Hippocampal formation (tissue), 2 donors: ENCODE measurements at places on chromosomes 16 and 17.

- DNase-seq: no peak
Observed at GRCh38 chr17:13749891-13750235, 148.1 kb upstream of the HS3ST3A1 start.

GRCh38 chr17:33469911-33470310 lies 176.8 kb upstream of the ASIC2 start:
- DNase-seq: no peak

GRCh38 chr16:4749700-4750257 lies 15.4 kb downstream of the DNAAF8 start:
- DNase-seq: no peak

DNA sequence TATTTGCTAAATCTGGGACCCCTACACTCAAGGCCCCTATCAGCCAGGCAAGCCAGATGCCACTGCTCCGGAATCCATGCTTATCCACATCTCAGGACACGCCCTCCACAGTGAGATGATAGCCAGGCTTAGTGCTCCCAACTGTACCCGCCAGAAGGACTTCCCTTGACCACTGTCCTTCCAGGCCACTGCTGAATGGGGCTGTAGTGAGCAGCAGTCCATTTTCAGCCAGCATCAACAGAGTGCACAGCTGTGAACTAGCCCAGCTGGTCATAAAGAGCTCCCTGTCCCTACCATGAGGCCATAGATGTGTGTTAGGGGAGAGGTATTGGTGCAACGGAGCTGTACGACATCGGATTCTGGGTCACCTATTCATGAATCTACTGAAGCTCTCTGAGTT lies 13.0 kb upstream of the MED9 start:
- DNase-seq: no peak

- DNase-seq: no peak
Observed at GRCh38 chr16:50821586-50821985, 79.7 kb downstream of the CYLD start.

DNA sequence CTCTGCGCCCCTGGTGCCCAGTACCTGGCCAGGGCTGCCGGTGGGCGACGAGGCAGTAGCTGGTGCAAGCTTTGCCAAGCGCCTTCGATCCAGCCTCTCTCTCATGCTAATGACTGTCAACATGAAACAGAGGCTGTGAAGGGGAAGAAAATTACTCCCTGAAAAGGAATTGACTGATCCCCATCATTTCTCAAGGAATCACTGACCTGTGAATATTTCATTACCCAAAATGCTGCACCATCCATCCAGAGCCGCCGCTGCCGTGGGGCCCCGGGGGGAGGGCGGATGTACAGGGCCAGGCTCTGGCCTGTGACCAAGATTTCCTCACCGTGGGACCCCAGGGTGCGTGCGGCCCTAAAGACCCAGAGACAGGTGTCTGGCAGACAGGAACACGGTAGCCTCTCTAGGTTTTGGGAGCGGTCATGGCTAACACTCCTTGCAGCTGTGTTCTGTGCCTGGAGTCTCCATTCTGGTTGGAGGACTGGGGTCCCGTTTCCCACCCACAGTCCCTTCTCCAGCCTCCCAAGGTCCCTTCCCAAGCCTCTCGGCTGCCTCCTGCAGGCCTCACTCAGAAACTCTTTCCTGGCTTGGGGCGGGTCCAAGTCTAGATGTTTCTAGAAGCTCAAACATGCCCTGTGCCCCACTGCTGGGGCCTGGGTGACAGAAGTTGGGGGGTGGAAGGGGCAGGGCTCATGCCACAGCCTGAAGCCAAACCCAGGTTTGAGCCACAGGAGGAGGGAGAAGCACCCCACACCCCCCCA lies 73.3 kb downstream of the ENGASE start:
- no peak for DNase-seq

GRCh38 chr17:43769859-43770258 lies 8.9 kb downstream of the DUSP3 start:
- DNase-seq: no peak

- DNase-seq: no peak
Observed at GRCh38 chr16:9929313-9929712, 252.9 kb downstream of the GRIN2A start.

DNA sequence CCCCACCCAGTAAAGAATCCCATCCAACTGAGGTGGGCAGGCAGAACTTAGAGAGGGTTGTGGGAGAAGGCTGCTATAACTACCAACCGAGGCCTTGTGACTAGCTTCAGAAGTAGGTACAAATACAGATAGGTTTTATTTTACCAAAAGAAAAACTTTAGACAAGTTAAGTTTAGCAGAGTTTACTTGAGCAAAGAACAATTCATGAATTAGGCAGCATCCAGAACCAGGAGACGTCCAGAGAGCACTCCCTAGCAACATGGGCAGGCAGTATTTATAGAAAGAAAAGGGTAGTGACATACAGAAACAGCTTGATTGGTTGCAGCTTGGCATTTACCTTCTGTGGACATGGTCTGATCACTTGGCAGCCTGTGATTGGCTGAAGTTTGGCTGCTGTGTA lies 42.1 kb downstream of the SLFN5 start:
- no peak for DNase-seq

DNA sequence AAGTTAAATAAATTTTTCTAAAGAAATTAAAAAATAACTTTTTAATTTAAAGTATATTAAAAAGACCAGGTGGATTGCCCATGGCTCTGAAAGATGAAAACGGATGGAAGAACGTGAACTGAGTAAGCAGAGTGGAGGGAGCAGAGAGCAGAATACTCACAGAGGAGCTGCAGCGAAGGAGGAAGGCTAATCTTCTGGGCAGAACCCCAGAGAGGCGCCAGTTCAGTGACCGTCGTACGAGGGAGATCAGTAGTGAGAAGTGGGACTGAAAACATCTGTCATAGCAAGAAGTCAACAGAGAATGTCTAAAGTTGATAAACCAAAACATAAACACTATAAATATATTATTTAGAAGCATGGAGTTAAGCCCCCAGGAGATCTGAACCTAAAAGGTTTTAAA lies 34.9 kb downstream of the UBE2G1 start:
- DNase-seq: no peak

DNA sequence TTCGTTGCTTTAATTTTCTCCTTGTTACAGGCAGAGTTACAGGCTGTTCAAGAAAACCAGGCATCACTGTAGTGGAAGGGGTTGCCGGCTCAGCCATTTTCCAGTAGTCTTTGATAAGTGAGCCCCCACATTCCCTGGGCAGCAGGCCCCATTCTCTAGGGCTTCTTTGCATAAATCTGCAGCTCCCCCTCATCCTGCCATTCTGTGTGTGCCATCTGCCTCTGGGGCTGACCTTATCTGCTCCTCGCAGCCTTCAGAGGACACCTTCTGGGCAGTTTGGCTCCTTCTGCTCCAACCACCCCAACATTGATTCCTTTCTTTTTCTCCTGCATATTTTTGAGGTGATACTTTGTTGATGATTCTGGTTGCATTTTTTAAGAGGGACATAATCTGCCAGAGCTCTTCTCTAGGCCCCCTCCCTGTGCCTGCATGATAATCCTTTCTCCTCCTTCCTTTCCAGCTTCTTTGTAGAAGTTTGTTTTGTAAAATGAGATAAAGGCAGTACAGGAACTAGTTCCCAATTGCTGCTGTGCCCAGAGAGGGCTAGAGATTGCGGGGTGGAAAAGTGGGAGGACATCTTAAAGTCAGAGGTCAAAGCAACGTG lies 17.1 kb downstream of the RND2 start:
- no peak for DNase-seq

GRCh38 chr17:73947966-73948355 lies 255.5 kb upstream of the RPL38 start:
- no peak for DNase-seq

DNA sequence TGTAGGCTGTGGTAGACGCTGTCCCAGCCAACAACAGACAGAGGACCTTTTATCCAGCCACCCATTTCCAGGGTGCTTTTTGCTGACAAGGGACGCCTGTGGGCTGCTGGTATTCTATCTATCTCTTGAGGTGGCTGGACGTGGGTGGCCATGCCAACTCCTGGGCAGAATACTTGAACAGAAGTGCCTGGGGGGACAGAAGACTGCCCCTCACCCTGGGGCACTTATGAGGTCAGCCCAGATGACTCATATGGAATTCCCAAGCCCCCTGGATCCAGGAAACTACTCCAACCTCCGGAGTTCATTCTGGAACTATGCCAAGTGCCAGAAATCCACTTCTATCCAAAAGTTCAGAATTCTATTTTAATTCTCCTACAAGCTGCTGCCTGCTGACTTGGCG lies 61.3 kb downstream of the CDRT4 start:
- DNase-seq: no peak

DNA sequence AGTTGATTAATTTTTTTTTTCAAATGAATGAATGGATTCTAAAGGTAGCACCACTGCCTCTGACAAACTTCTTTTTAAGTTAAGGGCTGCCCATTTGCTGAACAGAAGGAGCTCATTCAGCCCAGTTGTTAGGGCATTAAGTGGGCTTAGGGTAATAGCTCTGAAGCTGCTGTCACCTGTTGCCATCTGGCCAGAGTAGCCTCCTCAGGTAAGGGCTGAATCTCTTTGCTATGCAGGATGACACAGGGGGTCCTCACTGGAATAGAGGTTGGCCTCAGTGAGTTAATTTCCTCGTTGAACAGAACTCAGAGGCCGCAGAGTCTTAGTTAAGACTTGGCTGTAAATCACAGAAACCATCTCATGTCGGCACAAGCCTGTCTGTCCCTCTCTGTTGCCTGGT lies 232.8 kb downstream of the CCDC182 start:
- DNase-seq: no peak

DNA sequence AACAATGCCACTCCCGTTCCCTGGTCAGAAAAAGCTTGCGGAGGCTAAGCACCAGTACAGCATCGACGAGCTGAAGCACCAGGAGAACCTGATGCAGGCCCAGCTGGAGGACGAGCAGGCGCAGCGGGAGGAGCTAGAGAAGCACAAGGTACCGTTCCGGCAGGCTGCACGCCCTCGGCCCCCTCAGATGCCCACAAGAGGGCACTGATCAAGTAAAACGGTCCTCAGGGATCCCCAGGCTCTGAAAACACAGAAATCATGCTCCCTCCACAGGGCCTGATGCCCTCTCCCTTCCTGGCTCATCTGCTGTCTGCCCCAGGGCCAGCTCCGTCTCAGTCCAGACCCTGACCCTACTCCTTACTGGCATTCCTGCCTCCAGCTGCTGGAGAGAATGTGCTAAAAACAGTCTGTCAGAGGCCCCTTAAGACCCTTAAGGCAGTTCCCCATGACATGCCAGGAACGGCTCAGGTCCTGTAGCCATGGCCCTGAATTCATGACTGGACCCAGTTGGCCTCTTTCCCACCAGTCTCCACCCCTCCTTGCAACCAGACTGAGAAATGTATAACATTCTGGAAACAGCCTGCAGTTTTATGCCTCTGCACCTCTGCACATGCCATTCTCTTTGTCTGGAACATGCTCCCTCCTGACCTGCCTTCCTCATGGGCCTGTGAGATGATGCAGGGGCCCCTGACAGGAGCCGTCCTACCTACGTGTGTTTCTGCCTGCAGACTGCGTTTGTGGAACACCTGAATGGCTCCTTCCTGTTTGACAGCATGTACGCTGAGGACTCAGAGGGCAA lies 21.8 kb downstream of the DRC3 start:
- no peak for DNase-seq

DNA sequence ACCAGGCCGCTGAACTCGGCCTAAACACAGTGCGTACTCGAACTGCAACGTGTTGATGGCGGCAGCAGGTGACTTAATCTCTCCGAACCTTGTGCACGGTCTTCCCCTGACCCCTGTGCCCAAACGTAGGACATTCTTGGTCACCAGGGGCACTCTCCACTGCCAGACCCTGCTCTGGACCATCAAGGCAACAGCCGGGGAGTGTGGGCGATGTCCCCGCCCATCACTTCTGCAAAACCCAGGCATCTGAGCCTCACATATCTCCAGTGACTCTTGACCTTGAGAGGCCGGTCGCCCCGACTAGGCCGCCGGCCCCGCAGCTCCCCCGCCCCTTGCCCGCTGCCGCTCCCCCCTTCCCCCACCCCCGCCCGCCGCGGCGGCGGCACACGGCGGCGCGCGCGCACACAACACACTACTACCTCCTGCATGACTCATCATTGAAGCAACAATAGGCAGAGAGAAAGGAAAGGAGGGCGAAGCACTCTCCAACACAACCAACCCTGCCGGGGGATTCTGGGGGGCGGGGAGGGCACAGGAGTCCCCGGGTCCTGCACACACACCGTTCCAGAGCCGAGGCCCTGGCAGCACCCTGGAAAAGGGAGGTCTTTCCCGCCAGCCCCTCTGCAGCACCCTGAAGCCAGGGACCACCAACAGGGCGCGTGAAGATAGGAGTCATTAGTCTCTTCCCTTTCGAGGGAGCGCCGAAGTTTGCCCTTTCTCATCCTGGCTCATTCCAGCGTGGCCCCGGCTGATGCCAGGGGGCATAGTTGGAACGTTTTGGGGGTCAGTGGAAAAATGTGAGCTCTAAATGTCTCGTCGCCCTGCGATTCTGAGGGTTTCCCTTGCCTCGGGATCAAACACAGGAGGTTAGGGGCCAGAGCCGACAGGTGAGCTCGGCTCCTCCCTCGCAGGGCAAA lies 1.9 kb downstream of the MNT start:
- no peak for DNase-seq
